AG09319 (cell line): ENCODE measurements at places on chromosomes 12 and 14.

- DNase-seq: no peak
These were observed 3.6 kb upstream of the PTGER2 start for GRCh38 chr14:52310541-52310940.

- DNase-seq: no peak
These were observed 105.8 kb upstream of the TBX3 start for GRCh38 chr12:114789821-114790220.

DNA sequence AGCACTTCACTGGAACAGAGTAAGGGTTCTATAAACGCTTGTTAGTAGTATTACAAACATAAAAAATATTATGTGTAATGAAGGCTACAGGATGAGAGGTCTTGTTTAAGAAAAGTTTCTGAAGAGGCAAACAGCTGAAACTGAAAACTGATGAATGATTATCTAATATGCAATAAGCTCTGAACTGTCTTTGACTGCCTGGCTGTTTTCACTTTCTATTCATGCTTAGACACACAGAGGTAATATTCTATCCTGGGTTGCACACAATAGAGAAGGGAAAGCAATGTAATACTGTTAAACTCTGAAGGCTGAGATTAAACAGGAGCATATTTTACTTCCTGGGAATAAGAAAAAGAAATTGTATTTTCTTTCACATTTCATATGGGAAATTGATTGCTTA, 251.3 kb downstream of the ALX1 start:
- no peak for DNase-seq

DNA sequence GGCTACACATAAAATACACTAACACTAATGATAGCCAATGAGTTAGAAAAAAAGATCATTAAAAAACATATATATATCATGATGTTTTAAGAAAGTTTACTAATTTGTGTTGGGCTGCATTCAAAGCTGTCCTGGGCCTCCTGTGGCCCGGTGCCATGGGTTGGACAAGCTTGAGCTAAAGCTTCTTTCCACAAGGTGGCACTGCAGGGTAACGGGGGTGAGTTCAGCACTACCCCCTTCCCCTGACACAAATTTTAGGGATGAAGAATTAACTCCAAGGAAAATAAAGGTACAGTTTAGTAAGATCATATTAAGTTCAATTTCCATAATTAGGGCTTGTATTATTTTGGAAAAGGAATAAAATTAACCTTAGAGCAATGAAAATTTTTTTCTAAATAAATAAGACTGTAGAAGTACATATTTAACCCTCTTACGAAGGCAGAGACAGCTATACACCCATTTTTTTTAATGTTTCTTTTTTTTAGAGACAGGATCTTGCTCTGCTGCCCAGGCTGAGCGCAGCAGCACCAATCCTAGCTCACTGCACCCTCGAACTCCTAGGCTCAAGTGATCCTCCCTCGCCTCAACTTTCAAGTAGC, 38.9 kb downstream of the PPP1R13B start:
- DNase-seq: peak; percentile 29

- no peak for DNase-seq
These were observed 207.9 kb downstream of the NUAK1 start for GRCh38 chr12:105930557-105931503.

- no peak for DNase-seq
These were observed 25.2 kb upstream of the SCFD1 start for GRCh38 chr14:30596935-30597334.

DNA sequence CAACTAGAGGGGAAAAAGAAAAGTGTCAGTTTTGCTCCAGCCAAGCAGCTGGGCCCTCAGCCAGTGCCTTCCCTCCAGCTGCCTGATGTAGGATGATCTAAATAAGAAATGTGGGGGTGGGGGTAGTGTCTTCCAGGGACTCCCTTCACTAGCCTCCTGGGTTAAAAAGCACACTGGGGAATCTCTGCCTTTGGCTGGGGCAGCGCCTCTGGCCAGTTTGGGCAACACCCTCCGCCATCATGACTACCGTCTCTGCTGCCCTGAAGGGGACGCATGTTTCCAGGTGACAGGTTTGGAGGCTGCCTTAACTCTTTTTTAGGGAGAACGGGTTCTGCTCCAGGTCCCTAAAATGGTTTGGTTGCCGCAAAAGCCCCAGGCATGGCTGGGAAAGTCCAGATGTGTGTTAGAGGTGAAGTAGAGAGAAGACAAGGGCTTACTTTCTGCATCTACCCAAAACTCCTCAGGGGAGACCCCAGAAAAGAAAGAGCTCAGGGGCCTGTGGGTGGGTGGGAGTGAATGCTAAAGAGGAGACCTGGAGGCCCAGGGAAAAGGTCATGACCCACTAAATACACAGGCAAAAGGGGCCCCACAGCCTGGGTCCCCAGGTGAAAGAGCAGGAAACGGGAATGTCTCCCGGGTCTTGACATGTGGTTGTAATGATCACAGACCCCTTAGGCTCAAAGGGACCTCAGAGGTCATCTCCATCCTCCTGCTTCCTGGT, 132.8 kb upstream of the CCND2 start:
- no peak for DNase-seq
